Prostate gland (tissue), 2 donors: ENCODE measurements at places on chromosomes 1 and 21.

- peaks cover 2% of the 10 kb centered on the region for H3K36me3 ChIP-seq
- no peak overlapping the region for H3K4me3 ChIP-seq
- H3K27me3 ChIP-seq, result no peaks in the 10 kb centered on the region
- no peak for DNase-seq
- H3K27ac ChIP-seq, result no peak overlapping the region
- no peaks in the 10 kb centered on the region for H3K4me1 ChIP-seq
These were observed 30.4 kb downstream of the TMEM63A start for GRCh38 chr1:225851805-225852204.

- no peak overlapping the region for H3K27ac ChIP-seq
- H3K27me3 ChIP-seq, result no peaks in the 10 kb centered on the region
- DNase-seq, result no peak
- H3K4me3 ChIP-seq, result no peak overlapping the region
- no peaks in the 10 kb centered on the region for H3K4me1 ChIP-seq
These were observed 2.0 kb downstream of the KCNE2 start for GRCh38 chr21:34365809-34366208.

- no peak for DNase-seq
- H3K4me3 ChIP-seq, result peak overlapping the region; percentile 91
- H3K27ac ChIP-seq, result peak overlapping the region; percentile 95
- H3K4me1 ChIP-seq, result peaks cover 16% of the 10 kb centered on the region
- H3K36me3 ChIP-seq, result no peaks in the 10 kb centered on the region
These were observed 1.5 kb downstream of the GATAD2B start for GRCh38 chr1:153921080-153921802.

- no peak overlapping the region for H3K4me3 ChIP-seq
- H3K36me3 ChIP-seq, result no peaks in the 10 kb centered on the region
- H3K4me1 ChIP-seq, result peaks cover 16% of the 10 kb centered on the region
- peak overlapping the region; percentile 70 for H3K27ac ChIP-seq
- peak; percentile 77 for DNase-seq
These were observed 9.4 kb downstream of the SELENON start for GRCh38 chr1:25809283-25809926.
